ENCODE measurements at places on chromosomes 5 and 9.

DNA sequence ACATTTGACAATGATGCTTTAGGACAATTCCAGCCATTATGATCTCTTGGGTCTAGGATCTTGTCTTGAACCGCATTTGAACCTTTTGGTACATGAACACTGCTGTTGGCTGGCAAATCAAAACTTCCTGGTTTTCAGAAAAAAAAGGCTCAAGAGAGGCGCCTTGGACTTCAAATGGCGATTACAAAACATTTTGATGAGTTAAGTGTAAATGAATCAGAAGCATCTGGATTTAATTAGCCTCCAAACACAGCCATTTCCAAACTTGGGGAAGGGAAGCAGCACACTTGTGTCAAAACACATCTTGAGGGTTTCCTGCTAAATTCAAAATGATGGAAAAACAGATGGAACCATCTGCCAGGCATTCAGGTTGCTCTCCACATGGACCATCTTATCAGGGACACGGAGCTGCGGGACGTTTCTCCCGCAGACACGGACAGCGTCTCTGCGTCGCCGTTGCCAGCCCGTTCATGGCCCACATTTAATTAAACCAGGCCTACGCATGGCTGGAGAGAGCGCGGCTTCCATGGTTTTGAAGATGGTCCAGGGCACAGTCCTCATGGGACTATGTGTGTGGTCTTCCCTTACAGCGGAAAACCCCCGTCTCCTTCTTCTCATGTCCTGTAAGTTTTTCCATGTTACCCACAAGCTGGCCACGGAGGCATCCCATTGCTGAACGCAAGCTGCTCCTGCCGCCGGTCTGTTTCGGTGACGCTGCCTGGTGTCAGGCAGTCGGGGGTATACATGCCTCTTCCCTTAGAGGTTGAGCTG lies 55.8 kb upstream of the PTCH1 start:
- DNase-seq = peak; percentile 61

DNA sequence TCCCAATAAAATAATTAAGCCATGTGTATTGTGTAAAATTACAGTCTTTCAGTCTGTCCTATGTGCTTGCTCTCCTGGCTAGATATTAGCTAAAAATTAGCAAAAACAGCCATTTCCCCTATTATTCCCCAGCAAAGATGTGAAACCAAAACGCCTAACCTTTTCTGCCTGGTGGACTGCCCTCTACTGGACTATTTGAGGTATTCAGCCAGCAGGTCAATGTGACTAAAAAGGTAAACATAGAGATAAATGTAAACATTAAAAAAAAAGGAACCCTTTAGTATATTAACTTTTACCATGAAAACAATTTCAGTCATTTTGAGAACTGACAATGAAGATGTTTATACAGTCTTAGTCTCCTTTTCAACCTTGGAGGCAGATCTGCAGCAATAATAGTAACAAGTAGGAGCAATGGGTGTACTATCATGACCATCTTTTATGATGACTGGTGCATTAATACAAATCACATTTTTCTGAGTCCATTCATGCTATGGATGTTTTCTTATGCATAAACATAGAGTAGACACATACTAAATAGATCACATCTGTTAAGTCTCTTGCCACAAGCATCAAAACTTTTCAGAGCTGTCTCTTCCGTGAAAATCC lies 10.1 kb downstream of the ATG12 start:
- peak; percentile 29 for DNase-seq

GRCh38 chr9:114849450-114849849 lies 43.6 kb upstream of the TNFSF15 start:
- DNase-seq = no peak

GRCh38 chr5:50697739-50698138 lies 31.3 kb downstream of the PARP8 start:
- no peak for DNase-seq

Data from SK-N-DZ (cell line).